Placental pericyte (primary cell): ENCODE measurements at places on chromosomes 4 and X. TPM values are rescaled to one million over a fixed set of nuclear protein-coding genes. Genes with fewer than 3 reads are reported as not detected.

TTC29 gene
- total RNA-seq = 0.22 and 3.1 TPM in 2 replicates

RHOXF1 gene
- total RNA-seq = not detected in 2 replicates

ANKRD50 gene
- 25.2 and 56.3 TPM in 2 replicates for total RNA-seq

AFF2 gene
- total RNA-seq = 0.66 and 0.72 TPM in 2 replicates

FGFR3 gene
- total RNA-seq = 0.29 and 0.44 TPM in 2 replicates

TMPRSS11A gene
- not detected in 2 replicates for total RNA-seq

GPR50 gene
- not detected in 2 replicates for total RNA-seq

MAGEA11 gene
- not detected in 2 replicates for total RNA-seq

CD99L2 gene
- total RNA-seq = 46.4 and 64.1 TPM in 2 replicates

CYBB gene
- total RNA-seq = under 0.01 and 0.14 TPM in 2 replicates

DGKK gene
- not detected in 2 replicates for total RNA-seq
